ENCODE measurements at places on chromosomes 7 and 10.

- no peak for DNase-seq
Measured at GRCh38 chr10:58952162-58952601, 224.3 kb upstream of the PHYHIPL start.

- DNase-seq, result no peak
Measured at GRCh38 chr10:90167174-90168064, 466.0 kb downstream of the KIF20B start.

DNA sequence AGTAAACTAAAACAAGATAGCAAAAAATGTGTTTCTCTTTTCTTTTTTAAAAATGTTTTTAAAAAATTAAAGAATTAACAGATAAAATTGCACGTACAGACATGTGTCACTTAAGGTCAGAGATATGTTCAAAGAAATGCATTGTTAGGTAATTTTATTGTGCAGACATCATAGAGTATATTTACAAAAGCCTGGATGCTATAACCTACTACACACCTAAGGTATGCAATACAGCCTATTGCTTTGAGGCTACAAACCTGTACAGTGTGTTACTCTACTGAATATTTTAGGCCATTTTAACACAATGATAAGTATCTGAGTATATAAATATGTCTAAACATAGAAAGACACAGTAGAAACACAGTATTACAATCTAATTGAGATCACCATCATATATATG is 253.1 kb downstream of the PRKG1 start:
- no peak for DNase-seq

DNA sequence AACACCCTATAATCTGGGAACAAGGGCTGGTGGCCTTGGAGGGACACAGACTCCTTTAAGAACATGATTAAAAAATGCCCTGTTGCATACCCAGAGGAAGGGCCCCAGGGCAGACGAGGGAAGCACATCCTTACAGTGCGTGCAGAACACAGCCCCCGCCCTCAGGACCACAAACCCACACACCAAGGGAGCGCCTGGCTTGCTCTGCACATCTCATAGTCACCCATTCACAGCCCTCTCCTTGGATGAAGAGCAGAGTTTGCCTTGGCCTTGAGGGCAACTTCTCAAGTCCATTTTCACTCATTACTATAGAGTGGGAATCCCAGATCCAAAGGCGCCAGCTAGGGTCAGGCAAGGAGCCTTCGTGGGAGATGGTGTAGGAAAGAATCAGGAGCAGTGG is 6.3 kb upstream of the VSIR start:
- DNase-seq, result no peak

- DNase-seq, result no peak
Measured at GRCh38 chr7:43625980-43626379, 43.1 kb downstream of the STK17A start.

DNA sequence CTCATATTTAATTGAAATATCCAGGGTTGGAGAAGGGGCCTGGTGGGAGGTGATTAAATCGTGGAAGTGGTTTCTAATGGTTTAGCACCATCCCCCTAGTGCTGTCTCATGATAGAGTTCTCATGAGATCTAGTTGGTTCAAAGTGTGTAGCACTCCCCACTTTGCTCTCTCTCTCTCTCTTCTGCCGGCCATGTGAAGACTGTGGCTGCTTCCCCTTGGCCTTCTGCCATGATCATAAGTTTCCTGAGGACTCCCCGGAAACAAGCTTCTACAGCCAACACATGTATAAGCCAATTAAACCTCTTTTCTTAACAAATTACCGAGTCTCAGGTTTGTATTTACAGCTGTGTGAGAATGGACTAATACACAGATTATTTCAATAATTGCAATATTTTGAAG is 305.8 kb upstream of the KCND2 start:
- DNase-seq, result no peak

GRCh38 chr7:84998665-84999064 is 188.2 kb downstream of the SEMA3D start:
- DNase-seq, result no peak

DNA sequence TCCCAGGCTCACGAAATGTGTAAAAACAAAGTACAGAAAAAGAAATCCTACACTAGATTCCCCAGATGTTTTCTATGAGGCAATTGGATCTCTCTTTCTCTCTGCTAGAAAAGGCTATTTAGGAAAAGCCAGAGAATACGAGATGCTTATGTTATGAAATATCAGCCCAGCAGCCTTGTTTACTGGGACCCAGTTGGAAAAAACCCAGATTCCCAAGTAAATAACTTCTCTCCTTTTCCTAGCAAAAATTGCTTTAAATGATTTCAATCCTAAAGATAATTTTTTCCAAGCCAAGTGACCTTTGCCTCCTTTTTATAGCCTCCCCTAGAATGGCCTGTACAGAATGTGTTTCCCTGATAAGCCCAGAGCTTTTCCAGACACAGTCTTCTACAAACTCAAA is 199.3 kb downstream of the PLXNA4 start:
- no peak for DNase-seq
